MM.1S (cell line): ENCODE measurements at places on chromosomes 12 and 14.
A peak's percentile ranks its signal among the peaks of the same experiment; 100 is the strongest.

GRCh38 chr12:86608638-86609037, 352.4 kb upstream of the MGAT4C start:
- no peak overlapping the region for H3K4me3 ChIP-seq
- no peaks in the 10 kb centered on the region for H3K27me3 ChIP-seq
- no peak for DNase-seq
- no peak overlapping the region for H3K27ac ChIP-seq
- no peaks in the 10 kb centered on the region for H3K4me1 ChIP-seq

DNA sequence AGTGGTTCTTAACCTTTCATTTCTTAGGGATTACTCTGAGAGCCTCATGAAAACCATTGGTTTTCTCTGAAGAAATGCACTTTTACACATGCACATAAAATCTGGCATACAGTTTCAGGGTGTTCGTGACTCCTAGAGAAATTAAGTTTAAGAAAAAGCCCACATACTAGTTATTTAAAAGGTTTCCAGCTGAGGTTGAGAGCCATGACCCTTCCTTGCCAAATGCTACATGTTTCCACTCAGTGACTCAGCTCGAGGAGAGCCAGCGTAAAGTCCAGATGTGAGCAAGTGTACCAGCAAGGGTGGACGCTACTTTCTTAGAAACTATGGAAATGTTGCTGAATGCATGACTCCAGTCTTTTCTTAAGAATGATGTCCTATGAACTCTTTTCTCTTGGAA, 42.7 kb upstream of the FLRT2 start:
- H3K27ac ChIP-seq = no peak overlapping the region
- no peak for DNase-seq
- H3K36me3 ChIP-seq = no peaks in the 10 kb centered on the region
- no peak overlapping the region for H3K4me3 ChIP-seq
- no peaks in the 10 kb centered on the region for H3K27me3 ChIP-seq

GRCh38 chr12:90449611-90450010, 505.4 kb downstream of the CCER1 start:
- H3K27me3 ChIP-seq = no peaks in the 10 kb centered on the region
- no peak overlapping the region for H3K4me3 ChIP-seq
- H3K27ac ChIP-seq = no peak overlapping the region
- DNase-seq = no peak
- no peaks in the 10 kb centered on the region for H3K36me3 ChIP-seq
- H3K4me1 ChIP-seq = no peaks in the 10 kb centered on the region

- H3K4me1 ChIP-seq = no peaks in the 10 kb centered on the region
- H3K4me3 ChIP-seq = no peak overlapping the region
- no peak overlapping the region for H3K27ac ChIP-seq
- no peaks in the 10 kb centered on the region for H3K27me3 ChIP-seq
- no peak for DNase-seq
Measured at GRCh38 chr14:59771577-59771976, 99.0 kb downstream of the RTN1 start.

- no peaks in the 10 kb centered on the region for H3K36me3 ChIP-seq
- DNase-seq = no peak
- H3K4me3 ChIP-seq = no peak overlapping the region
- H3K27me3 ChIP-seq = no peaks in the 10 kb centered on the region
Measured at GRCh38 chr12:64009321-64010068, 165.0 kb downstream of the SRGAP1 start.

DNA sequence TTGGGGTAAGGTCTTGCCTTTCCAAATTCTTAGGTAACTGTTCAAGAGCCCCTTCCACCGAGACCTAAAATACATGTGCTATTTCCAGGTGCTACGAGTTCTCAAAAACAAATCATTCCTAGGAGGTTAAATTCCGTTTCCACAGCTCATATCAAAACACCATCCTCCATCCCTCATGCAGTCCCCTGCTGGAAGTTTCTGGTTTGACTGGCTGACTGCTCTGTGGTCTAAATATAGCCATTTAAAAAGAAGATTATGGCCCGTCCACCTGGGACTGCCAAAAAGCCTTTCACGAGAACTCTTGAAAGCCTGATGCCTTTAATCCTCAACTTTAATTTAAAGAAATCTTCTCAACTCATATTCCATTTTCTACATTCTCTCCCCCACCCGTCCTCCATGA, 201.5 kb upstream of the MYL2 start:
- no peak overlapping the region for H3K27ac ChIP-seq
- DNase-seq = no peak
- no peaks in the 10 kb centered on the region for H3K4me1 ChIP-seq
- H3K4me3 ChIP-seq = no peak overlapping the region
- no peaks in the 10 kb centered on the region for H3K36me3 ChIP-seq
- H3K27me3 ChIP-seq = no peaks in the 10 kb centered on the region

DNA sequence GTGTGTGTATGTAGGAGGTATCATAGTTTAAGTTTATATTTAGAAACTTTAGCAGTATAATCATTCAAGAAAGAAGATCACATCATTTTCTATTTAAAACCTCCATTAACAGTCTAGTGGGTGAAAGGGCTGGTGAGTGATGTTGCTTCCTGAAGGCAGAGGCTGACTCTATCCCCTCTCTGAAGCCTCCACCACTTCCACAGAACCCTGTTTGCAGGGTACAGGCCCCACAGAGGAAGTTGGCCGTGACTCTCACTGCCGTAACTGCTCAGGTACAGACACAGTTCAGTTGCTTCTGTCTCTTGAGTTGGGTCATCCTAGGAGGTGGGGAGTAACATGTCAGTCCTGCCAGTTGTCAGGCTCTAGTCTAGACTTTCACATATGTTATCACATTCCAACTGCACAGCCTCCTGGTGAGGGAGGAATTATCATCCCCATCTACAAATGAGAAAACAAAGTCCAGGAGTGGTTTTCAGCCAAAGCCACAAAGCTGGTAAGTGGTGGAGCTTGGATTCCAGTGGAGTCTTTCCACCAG, 31.5 kb downstream of the CFL2 start:
- no peaks in the 10 kb centered on the region for H3K36me3 ChIP-seq
- DNase-seq = no peak
- no peaks in the 10 kb centered on the region for H3K4me1 ChIP-seq
- H3K27me3 ChIP-seq = no peaks in the 10 kb centered on the region
- no peak overlapping the region for H3K4me3 ChIP-seq

DNA sequence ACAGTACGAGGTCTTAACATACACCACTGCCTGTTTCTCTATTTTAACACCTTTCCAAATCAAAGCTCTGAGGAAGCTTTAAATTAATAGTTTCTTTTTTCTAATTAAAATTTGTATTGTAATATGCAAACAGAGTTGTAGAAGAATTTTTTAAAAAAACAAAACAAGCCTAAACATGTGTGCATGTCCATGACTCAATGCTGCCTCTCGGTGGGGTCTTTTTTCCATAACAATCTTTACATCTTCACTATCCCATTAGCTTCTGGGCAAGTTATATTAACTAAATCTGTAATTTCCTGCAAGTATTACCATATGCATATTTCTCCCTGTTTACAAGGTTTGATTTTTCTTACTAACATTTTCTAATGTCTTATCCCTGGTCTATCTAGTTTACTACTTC, 143.9 kb upstream of the NAV3 start:
- H3K36me3 ChIP-seq = no peaks in the 10 kb centered on the region
- no peaks in the 10 kb centered on the region for H3K27me3 ChIP-seq
- H3K4me3 ChIP-seq = no peak overlapping the region
- DNase-seq = no peak
- no peaks in the 10 kb centered on the region for H3K4me1 ChIP-seq
- no peak overlapping the region for H3K27ac ChIP-seq

- no peaks in the 10 kb centered on the region for H3K27me3 ChIP-seq
- no peak overlapping the region for H3K4me3 ChIP-seq
- H3K27ac ChIP-seq = no peak overlapping the region
- peaks cover 35% of the 10 kb centered on the region for H3K4me1 ChIP-seq
Measured at GRCh38 chr12:46455648-46456352, 83.2 kb upstream of the SLC38A2 start.

DNA sequence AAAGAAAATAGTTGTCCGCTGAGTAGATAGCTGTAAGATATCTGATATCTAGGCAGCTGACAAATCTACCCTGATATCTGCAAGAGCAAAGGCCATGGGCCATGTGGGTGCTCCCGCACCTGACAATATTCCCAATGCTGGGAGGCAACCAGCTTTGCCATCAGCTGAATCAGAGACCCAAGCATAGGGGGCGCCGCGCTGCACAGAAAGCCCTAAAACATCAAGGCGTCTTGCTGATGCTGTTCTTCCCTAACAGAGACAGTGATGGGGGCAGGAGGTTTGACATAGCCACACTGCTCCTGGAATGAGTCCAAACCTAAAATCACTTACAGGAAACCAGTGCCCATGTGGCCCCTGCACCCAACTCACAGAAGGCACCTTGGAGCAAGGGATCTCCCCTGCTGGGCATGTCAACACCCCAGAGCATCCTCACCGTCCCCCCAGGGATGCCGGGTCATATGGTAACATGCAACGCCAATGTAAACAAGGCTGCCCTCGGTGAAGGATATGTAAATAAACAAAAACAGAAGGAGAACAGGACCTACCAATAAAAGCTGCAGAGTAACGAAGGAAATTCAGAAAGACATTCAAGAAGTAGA, 199.5 kb downstream of the TMEM132D start:
- H3K27me3 ChIP-seq = no peaks in the 10 kb centered on the region
- no peak for DNase-seq
- no peaks in the 10 kb centered on the region for H3K4me1 ChIP-seq
- no peak overlapping the region for H3K27ac ChIP-seq
- H3K36me3 ChIP-seq = no peaks in the 10 kb centered on the region

DNA sequence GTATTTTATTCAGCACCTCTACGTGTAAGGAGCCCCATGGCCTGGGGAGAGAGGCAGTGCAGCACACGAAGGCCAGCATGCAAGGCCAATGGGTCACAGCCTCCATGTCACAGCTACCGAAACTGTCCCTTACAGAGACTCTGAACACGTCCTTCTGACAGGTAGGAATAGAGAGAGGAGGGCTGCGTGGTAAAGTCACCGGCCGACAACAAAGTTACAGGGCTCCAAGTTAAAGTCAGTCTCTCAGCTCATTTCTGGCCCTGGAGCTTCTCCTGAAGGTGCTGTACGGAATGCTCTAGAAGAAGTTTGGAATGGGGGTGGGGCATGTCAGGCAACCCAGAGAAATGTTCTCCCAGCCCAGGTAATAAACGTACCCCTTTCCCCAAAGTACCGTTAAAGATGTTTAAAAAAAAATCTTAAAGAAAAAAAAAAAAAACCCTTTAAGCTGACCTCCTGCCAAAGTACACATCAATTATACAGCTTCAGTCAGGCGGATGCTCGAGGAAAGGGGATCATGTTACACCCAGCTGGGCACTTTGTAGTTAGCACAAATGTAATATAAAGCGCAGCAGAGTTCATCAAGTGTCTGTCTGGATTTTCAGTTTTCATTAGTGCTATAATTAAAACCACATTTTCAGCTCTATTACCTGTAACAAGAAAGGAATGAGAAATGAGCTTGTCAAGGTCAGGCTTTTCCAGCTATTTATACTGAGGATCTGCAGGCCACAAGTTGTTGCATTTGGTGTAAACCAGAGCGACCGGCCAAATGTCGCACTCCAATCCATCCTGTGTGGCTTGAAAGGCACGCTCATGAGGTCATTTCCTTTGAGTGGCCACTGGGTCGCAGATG, 53.3 kb upstream of the CDKN3 start:
- H3K27ac ChIP-seq = no peak overlapping the region
- no peaks in the 10 kb centered on the region for H3K4me1 ChIP-seq
- H3K27me3 ChIP-seq = no peaks in the 10 kb centered on the region
- H3K4me3 ChIP-seq = no peak overlapping the region
- no peaks in the 10 kb centered on the region for H3K36me3 ChIP-seq
- no peak for DNase-seq

DNA sequence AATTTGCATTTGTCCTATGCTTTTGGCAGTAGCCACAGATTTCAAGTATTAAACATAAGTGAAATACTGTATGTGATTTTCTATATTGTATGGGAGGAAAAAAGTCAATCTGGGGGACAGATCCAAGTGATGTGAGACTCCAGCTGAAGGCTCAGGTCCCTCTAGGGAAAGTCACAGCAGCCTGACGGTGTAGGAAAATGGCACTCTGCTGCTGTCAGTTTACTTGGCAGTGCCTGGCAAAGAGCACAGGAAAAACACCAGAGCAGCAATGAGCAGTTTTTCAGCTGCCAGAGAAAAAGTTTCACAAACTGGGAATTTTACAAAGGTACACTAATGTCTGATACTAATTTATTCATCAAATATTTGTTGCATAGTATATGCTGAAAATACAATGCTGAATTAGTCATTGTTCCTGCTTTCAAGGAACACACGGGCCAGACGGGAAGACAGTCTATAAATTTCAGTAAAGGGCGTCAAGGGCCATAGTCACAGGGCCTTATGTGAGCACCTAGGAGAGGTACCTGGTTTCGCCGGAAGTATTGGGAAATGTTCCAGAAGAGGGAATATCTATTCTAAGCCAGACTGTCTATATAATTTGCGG, 66.2 kb upstream of the SLC38A2 start:
- no peak overlapping the region for H3K4me3 ChIP-seq
- no peaks in the 10 kb centered on the region for H3K27me3 ChIP-seq
- no peak overlapping the region for H3K27ac ChIP-seq
- H3K4me1 ChIP-seq = no peaks in the 10 kb centered on the region

- H3K4me1 ChIP-seq = no peaks in the 10 kb centered on the region
- no peak overlapping the region for H3K27ac ChIP-seq
- DNase-seq = no peak
- no peaks in the 10 kb centered on the region for H3K36me3 ChIP-seq
- no peak overlapping the region for H3K4me3 ChIP-seq
Measured at GRCh38 chr12:131636940-131637750, 73.7 kb upstream of the SFSWAP start.

DNA sequence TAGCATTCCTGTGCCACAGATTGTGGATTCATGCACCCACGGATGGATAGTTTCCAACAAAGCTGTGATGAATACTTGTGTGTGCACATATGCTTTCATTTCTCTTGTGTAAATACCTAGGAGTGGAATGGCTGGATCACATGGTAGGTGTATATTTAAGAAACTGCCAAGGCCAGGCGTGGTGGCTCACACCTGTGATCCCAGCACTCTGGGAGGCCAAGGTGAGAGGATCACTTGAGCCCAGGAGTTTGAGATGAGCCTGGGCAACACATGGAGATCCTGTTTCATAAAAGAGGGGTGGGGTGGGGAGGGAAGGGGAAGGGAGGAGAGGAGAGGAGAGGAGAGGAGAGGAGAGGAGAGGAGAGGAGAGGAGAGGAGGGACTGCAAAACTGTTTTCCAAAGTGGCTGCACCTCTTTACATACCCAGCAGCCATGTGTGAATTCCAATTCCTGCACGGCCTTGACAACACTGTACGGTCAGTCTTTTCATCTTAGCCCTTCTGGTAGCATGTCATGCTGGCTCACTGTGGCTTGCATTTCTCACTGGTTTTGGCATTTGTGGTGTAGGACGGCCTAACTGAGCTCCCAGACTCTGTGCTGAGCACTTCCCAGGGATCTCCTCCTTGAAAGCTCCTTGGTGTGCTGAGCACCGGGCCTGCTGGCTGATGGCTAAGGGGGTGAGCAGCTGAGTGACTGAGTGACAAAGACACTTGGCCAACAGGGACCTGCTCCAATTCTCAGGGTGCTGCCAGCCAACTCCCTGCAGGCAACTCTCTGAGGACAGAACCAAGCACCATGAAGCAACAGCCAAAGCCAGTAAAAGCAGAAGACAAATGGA, 27.9 kb downstream of the SYNE3 start:
- H3K4me1 ChIP-seq = peaks cover 39% of the 10 kb centered on the region
- DNase-seq = no peak
- H3K36me3 ChIP-seq = no peaks in the 10 kb centered on the region
- no peak overlapping the region for H3K4me3 ChIP-seq

GRCh38 chr12:104055686-104056388, 5.8 kb upstream of the GLT8D2 start:
- H3K36me3 ChIP-seq = no peaks in the 10 kb centered on the region
- H3K4me1 ChIP-seq = 0 out of 2 replicates have a peak, but pooled peaks cover 3% of the 10 kb centered on the region
- no peak for DNase-seq
- no peak overlapping the region for H3K27ac ChIP-seq
- H3K4me3 ChIP-seq = no peak overlapping the region

- no peak overlapping the region for H3K27ac ChIP-seq
- DNase-seq = peak; percentile 89
- peaks cover 65% of the 10 kb centered on the region for H3K27me3 ChIP-seq
- H3K4me1 ChIP-seq = peaks cover 14% of the 10 kb centered on the region
Measured at GRCh38 chr12:10243818-10244520, 31.3 kb downstream of the GABARAPL1 start.
